Renal cortex interstitium (tissue), 15 donors: ENCODE measurements at places on chromosomes 11 and 22.

GRCh38 chr11:86919557-86920210 is 35.5 kb downstream of the FZD4 start:
- DNase-seq: no peak

- DNase-seq: no peak
These were observed 293.8 kb downstream of the BRD1 start for GRCh38 chr22:49533886-49534285.

- DNase-seq: peak; percentile 79
These were observed 4.4 kb upstream of the TPCN2 start for GRCh38 chr11:69044111-69045013.

- DNase-seq: no peak
These were observed 20.0 kb downstream of the TPBGL start for GRCh38 chr11:75260396-75261170.

DNA sequence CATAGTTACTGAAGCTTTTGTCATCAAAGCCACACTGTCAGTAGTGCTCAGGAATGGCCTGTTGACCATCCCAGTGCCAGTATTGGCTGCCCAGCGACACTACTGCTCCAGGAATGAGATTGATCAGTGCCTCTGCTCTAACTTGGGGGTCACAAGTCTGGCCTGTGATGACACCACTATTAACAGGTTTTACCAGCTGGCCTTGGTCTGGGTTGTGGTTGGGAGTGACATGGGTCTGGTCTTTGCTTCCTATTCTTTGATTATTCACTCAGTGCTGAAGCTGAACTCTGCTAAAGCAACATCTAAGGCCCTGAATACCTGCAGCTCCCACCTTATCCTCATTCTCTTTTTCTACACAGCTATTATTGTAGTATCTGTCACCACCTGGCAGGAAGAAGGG is 21.5 kb downstream of the OR56B4 start:
- no peak for DNase-seq

- DNase-seq: no peak
These were observed 1.9 kb downstream of the LRP4 start for GRCh38 chr11:46916286-46917108.

DNA sequence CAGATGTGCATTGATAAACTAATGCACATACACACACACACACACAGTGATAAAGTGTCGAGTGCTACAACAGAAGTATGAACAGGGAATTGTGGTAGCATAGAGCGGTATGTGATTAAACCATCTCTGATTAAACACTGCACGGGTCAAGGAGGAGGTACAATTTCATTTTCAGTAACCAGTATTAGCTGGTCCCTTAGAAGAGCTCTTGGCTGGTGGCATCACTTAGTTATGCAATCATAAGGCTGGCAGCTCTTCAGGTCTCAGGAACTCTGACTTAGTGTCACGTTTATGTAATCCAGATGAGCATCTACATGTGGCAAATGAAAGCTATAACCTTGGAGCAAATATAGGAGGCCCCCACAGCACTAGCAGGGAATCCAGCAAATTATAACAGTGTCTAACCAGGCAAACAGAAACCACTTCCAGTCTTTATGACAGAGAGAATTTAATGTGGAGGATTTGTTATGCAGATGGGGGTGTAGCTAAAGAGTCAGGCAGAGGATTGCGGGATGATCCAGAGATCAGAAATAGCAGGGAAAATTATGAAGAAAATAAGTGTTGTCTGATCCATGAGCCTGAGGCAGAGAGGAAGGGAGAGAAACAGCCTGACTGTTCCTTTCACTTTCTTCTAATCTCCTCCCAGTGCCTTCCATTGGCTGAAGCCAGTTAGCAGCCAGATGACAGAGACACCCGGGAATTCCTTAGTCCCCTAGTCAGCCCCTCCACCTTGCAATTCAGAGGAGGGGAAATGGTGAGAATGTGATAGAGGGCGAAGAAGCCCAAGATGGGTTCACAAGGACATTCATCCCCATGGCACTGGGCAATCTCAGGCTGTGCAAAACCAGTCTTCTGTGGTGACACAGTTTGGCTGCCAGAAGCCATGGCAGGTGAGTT is 533.1 kb upstream of the TENM4 start:
- no peak for DNase-seq

DNA sequence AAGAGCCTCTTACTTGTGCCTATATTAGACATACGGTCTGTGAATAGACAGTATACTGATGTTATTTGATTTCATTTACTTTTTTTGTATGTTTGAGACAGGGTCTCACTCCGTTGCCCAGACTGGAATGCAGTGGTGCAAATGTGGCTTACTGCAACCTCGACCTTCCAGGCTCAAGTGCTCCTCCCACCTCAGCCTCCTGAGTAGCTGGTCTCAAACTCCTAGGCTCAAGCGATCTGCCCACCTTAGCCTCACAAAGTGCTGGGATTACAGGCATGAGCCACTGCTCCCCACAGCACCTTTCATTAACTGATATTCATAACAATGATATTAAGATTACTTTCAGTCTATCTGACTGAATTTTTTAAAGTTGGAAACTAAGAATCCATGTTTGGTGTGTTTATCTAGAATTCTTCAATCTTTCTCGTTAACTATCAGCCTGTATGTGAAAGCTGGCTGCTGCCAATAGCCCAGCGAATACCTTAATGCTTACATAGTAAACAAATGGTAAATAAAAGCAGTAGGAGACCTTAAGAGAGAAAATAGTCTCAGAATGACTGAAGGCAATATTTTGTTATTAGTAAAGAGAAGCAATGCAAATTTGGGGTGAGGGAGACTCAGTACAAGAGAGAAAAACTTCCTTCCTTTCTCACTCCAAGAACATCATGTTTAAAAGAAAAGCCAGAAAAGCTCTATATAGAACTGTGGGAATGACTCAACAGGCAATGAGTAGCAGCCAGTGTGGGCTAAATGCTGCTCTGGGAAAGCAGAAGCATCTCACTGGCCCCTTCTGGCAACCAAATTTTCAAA is 101.9 kb downstream of the MRTFA start:
- DNase-seq: no peak

DNA sequence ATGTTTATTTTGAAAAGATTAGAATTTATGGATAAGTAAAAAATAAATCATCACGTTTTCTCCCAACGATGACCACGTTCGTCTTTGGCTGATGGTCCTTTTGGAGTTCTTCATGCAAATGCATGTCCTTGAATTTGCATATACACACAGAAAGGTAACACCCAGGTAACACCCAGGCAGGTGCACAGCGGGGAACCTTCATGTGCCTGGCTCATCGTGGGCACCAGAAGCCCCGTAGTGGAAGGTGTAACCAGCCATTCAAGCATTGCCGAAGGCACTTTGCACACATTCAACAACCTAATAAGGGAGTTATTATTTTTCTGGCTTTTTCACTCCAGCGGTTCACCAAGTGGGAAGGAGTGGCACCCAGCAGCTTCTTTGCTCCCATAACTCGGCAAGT is 404.6 kb downstream of the TBC1D22A start:
- DNase-seq: no peak

- no peak for DNase-seq
These were observed 309.2 kb downstream of the BRD1 start for GRCh38 chr22:49518436-49518970.

GRCh38 chr22:46866591-46866990 is 104.1 kb downstream of the TBC1D22A start:
- no peak for DNase-seq

DNA sequence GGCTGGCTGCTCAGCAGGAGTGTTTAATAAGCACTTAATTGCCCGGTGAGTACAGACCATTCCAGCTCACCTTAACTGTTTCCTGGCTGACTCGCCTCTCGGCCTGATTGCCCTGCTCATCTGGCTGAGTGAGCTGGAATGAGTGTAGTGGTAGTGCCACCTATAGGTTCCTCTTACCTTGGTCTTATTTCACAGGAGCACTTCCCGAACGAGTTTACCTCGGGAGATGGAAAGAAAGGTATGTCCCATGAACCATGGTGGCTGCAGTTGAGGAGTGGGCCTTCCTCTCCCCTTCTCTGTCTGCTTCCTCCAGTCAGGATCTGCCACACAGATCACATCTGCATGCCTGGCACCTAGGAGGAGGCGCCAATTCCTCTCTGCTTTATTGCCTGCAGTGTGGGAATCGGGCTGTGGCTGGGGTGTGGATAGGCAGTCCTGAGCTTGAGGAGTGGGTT is 26.7 kb downstream of the UPB1 start:
- peak; percentile 67 for DNase-seq

DNA sequence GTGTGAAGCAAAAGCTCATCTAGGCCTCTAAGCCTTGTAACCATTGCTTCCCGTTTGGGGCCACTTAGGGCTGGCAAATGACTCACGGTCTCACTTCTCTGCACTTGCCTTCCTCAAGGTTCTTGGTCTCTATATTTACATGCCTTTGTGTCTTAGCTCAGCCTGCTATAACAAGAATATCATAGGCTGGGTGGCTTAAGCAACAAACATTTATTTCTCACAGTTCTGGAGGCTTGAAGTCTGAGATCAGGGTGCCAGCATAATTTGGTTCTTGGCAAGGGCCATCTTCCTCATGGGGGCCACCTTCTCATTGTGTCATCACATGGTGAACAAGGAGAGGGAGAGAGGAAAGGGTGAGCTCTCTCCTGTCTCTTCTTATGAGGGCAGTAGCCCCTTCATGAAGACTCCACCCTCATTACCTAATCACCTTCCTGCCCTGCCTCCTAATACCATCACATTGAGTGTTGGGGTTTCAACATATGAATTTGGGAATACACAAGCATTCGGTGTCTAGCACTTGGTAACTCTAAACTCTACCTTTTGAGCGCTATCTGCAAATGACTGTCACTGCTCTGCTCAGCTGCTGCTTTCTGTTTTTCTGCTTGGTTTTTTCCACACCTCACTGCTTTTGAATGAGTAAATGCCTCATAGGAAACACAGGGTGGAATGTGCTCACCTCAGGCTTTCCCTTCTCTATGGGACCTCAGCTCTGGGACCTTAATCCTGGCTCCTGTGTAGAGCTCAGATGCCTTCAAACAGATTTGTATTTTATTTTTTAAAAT is 16.2 kb upstream of the ME3 start:
- no peak for DNase-seq

DNA sequence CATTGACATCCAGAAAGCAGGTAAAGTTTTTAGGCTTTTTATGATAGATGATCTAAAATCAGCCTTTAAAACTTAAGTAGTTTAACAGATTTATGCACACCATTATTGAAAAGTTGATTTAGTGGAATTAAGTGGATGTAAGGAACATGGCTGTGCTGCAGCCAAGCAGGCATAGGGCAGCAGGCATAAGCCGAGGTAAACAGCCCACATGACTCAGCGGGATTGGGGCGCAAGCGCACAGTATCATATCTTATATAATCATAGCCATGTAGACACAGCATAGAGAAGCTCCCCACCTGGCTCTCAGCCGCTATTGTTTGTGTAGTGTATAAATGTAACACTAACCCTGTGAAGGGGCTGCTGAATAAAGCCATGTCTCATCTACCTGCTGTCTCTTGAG is 157.5 kb downstream of the WNT11 start:
- no peak for DNase-seq

GRCh38 chr11:128889657-128890213 is 1.4 kb upstream of the KCNJ5 start:
- DNase-seq: no peak

DNA sequence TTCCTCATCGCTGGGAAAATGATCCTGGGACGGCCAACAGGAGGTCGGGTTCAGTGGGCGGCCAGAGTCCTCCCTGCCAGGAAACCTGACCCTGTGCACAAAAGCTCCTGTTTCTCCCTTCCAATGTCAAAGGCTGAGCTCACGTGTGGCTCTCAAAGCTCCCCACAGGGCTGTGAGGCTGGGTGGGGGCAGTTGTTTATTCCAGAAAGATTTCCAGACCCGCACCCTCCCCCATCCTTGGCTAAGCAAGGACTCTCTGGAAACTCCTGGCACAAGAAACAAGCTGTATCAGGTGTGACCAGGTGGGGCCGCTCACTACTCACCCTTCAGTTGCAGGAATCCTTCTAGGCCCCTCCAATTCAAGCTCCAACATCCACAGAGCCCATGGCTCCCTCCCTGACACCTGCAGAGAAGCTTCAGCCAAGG is 131.9 kb downstream of the SHANK2 start:
- DNase-seq: peak; percentile 55
